ENCODE measurements at places on chromosomes 11 and 22. TPM values are rescaled to one million over a fixed set of nuclear protein-coding genes. Genes with fewer than 3 reads are reported as not detected.

NFAM1 gene
- total RNA-seq, result 1.2 TPM

OR10A5 gene
- total RNA-seq, result not detected

MISFA gene
- total RNA-seq, result 2.6 TPM

TSPO gene
- total RNA-seq, result 111 TPM

STARD10 gene
- 28.7 TPM for total RNA-seq

ELMOD1 gene
- 3.9 TPM for total RNA-seq

AMPD3 gene
- 6.9 TPM for total RNA-seq

CELSR1 gene
- 14.2 TPM for total RNA-seq

KCTD17 gene
- 11.7 TPM for total RNA-seq

YAP1 gene
- 117 TPM for total RNA-seq

SLC37A4 gene
- total RNA-seq, result 5.5 TPM

RAB38 gene
- total RNA-seq, result 36.2 TPM

RAB30 gene
- total RNA-seq, result 22.4 TPM

RASL10A gene
- 0.39 TPM for total RNA-seq

GRCh38 chr22:43377896-43378704, 33.7 kb upstream of the MPPED1 start:
- DNase-seq, result no peak

GRCh38 chr11:73538381-73538872, 59.5 kb downstream of the FAM168A start:
- DNase-seq, result no peak

DNA sequence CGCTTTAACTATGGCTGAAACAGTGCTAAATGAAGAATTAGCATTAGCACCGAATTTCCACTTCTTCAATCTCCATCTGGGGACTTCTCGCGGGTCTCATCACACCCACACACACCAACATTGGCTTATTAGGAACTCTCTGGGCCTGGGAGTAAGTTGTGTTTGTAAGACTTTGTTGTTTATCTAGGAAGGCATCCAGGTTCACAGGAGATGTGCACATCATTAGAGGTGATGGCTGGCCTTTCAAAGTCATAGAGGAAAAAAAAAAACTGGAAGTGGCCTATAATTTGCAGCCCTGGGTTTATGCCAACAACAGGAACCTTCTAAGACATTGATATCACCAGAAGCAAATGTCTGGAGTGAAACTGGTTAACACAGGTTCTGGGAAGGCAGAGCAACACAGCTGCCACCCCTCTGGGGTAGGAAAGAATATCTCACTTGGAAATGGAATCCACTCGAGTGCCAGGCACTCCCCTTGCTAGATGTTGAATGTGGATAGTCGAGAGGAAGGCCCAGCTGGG, 84.5 kb downstream of the TRAF6 start:
- no peak for DNase-seq

DNA sequence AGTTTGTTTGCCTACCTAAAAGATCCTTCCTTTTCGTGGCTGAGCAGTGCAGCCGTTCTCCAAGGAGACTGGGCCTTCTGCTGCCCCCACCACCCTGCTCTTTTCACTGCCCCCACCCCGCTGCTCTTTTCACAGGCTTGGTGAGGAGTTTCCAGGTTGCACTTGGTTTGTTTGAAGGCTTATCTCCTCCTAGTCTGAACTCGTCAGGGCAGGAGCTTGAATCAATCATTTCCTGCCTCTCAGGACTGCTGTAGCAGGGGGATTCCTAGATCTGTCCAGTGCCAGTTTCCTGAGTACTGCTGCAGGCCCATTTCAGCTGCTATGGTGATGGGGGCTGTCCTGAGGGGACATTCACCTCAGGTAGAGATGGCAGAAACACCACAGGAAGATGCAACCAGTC, 10.0 kb downstream of the MED15 start:
- DNase-seq, result no peak

DNA sequence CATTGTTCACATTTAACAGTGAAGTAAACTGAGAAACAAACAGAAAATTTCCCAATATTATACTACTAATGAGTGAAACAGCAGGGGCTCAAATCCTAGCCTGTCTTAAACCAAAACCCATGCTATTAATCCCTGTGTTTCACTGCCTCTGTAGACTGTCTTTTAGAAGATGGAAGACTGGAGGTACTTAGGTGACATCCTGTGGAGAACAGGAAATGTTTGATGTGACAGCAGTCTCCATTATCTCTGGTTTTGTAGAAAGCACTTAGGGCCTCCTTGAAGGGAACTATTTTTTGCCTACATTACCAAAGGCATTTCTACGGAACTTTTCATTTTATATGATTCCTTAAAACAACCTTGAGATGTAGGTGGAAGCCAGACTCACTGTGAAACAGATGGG, 288.1 kb upstream of the SORL1-AS1 start:
- DNase-seq, result peak; percentile 45

GRCh38 chr11:73988227-73988626, 5.6 kb upstream of the UCP2 start:
- DNase-seq, result no peak

GRCh38 chr11:62556875-62557631, 10.4 kb upstream of the AHNAK start:
- no peak for DNase-seq

DNA sequence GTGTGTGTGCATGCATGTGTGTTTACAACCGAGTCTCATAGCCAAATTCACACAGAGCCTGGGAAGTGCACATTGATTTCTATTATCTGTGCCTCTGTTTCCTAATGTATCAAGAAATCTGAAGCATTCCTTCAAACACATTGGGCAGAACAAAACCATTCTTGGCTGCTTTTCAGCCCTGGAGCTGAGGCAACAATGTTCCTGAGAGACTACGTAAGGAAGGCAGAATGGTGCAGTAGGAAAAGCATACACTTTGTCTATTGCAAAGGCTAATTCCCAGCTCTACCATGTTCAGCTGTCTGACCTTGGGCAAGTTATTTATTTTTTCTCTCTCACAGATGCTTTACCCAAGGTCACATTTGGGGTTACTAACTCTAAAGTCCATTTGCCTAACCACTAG, 575.5 kb downstream of the SOX6 start:
- no peak for DNase-seq

DNA sequence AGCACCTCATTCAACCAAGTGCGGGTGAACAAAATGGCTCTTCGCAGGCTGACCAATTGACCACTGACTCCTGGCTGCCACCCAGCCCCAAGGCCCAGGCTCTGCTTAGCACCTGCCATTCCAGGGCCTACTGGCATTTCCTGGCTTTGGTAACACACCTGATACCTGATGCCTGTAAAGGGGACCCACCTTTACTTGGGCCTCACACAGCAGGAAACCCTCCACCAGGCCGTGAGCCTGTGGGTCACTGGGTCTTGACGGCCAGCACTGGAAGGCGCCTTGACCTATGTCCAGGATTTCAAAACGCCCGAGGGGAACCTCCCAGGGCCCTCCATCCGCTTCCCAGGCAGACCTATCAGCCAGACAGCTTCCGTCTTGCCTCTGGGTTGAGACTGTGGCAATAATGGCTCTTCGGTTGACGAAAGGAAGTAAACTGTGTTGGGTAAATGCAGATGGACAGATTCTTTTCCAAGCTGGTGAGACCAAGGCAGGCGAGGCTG, 16.8 kb upstream of the TMEM184B start:
- no peak for DNase-seq

- no peak for DNase-seq
Measured at GRCh38 chr11:17150521-17150920, 57.3 kb downstream of the PIK3C2A start.

DNA sequence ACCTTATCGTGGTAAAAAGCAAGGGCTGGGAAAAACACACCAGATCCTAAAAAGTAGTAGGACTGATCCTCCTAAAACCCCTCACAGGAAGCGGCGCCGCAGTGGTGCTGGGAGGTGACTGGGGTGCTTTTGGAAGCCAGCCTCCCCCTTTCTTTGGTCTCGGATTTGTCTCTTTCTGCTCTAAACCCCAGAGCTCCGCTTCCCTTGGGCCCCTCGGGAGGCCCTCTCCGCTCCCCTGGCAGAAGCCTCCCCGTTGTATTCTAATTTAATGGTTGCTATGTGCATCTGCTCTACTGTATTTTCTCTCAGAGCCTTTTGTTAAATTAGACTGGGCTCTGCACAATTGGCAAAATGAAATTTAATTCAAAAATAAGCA, 587.7 kb downstream of the OPCML start:
- no peak for DNase-seq

- DNase-seq, result no peak
Measured at GRCh38 chr11:61701242-61701886, 21.2 kb downstream of the DAGLA start.

DNA sequence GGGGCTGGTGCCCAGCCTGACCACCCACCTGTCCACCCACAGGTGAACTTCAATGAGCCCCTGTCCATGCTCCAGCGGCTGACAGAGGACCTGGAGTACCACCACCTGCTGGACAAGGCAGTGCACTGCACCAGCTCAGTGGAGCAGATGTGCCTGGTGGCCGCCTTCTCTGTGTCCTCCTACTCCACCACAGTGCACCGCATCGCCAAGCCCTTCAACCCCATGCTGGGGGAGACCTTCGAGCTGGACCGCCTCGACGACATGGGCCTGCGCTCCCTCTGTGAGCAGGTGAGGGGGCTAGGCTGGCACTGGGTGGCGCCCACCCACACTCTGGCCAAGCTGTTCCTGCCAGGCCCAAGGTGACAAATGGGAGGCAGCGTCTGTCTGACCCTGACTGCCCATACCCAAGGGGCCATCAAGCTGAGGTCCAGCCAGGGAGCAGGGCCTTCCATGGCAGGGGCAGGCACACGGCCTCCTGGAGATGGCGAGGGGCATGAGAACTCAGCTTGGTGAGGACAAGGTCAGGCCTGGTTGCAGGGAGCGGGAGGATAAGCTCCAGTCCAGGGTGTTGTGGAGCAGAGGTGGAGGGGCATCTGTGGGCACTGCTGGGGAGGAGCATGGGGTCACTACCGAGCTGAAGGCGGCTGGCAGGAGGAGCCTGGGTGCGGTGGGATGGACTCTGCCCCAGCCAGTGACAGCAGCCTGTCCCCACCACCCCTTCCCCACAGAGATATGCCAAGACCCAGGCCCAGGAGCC, 77.7 kb downstream of the MORC2 start:
- DNase-seq, result no peak

- no peak for DNase-seq
Measured at GRCh38 chr11:107496011-107496410, 38.4 kb upstream of the CWF19L2 start.

DNA sequence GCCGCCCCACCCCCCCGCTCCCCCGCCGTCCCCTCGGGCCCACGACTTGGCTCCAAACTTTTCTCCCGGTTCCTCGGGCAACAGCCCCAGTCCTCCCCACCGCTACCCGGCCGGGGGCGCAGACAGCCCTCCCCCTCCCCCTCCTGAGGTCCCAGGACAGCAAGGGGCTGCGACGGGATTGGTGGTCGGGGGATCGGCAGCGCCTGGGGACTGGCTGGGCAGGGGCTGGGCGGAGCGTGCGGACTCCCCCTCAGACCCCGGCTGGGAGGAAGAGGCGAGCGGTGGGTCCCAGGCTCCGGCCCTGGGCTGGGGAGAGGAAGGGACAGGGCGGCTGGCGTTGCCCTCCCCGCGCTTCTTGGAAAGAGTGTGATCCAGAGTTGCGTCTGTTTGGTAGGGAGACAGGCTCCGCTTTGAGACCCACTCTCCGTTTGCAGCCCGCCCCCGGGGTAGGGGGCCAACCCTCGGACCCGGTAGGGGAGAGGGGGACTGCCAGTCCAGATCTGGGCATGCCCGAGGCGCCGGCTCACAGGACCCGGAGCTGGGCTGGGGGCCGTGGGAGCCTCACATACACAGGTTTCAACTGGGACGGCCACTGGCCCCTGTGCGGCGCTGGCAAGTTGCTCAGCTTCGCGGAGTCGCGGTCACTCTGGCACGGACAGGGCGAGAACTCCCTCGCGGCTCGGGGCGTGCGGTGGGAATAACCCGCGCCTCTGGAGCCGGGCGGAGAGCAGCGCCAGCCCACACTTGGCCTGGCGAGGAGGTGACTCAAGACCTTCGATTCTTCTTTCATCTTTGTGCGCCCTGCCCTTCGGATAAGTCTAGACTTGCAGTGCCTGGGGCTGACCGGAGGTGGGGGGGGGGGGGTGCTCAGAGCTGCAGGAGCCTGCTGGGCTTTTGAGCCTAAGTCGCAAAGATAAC, 999 bp downstream of the TSKU start:
- DNase-seq, result peak; percentile 28

GRCh38 chr11:109085708-109086373, 336.1 kb upstream of the C11orf87 start:
- DNase-seq, result no peak

GRCh38 chr11:103016031-103016430, 60.5 kb upstream of the MMP13 start:
- no peak for DNase-seq

DNA sequence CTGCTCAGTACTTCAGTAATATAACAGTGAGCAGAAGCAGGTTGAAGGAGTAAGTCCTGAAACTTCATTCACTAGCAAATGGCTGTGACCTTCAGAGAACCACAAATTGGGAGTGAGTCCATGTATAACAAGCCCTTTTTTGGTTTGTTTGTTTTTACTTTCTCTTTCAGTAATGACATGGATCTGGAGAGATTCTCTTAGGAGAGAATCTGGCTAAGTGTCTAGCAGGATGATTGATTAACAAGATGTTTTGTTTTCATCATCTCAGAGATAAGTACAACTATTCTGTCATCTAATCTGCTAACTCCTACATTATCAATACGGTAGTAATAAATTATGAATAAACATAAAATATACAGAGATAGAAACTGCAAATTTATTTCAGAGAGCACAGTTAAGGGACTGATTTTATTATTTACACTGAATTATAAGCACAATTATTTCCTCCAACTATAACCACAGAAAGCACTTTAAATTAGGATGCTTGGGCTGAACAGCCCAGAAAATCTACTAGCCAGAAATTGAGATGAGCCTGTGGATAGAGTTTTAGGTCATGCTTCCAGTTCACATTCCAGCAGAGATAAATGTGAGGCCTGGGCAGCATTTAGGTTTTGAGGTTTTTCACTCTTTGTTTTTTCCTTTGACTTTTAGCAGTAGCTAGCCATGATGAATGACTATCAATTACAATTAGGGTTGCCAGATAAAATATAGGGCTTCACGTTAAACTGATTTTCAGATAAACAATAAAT, 429.3 kb upstream of the FAT3 start:
- DNase-seq, result no peak
